ENCODE measurements at places on chromosomes 7 and 10. TPM values are rescaled to one million over a fixed set of nuclear protein-coding genes. Genes with fewer than 3 reads are reported as not detected.

DNA sequence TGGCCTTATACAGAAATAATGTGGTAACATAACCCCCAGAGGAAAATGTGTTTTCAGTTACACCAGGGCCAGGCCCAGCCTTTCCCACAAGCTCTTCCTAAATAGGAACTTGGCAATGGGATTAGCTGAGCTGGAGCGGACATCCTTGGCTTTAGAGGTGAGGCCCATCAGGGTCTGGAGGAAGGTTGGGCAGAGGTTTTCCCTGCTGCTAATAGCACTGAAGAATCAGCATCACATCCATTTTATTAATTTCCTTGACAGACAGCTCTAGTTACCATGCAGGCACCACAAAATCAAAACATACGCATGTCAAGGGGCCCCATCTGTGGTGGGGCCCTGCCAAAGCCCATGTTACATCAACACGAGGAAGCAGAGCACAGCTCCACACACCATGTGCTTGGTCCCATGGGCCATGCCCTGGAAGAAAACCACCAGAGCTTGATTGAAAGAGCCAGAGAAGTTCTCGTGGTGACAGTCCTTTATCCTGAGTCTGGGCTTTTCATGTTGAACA, 566.6 kb downstream of the KCNMA1 start:
- DNase-seq: no peak
- H3K4me1 ChIP-seq: no peaks in the 10 kb centered on the region
- H3K27ac ChIP-seq: no peak overlapping the region
- H3K27me3 ChIP-seq: no peaks in the 10 kb centered on the region
- H3K4me3 ChIP-seq: no peak overlapping the region
- H3K36me3 ChIP-seq: no peaks in the 10 kb centered on the region

- no peaks in the 10 kb centered on the region for H3K27me3 ChIP-seq
- H3K36me3 ChIP-seq: no peaks in the 10 kb centered on the region
- no peak overlapping the region for H3K27ac ChIP-seq
- H3K4me3 ChIP-seq: no peak overlapping the region
Measured at GRCh38 chr7:3206771-3207191, 94.3 kb upstream of the SDK1 start.

DNA sequence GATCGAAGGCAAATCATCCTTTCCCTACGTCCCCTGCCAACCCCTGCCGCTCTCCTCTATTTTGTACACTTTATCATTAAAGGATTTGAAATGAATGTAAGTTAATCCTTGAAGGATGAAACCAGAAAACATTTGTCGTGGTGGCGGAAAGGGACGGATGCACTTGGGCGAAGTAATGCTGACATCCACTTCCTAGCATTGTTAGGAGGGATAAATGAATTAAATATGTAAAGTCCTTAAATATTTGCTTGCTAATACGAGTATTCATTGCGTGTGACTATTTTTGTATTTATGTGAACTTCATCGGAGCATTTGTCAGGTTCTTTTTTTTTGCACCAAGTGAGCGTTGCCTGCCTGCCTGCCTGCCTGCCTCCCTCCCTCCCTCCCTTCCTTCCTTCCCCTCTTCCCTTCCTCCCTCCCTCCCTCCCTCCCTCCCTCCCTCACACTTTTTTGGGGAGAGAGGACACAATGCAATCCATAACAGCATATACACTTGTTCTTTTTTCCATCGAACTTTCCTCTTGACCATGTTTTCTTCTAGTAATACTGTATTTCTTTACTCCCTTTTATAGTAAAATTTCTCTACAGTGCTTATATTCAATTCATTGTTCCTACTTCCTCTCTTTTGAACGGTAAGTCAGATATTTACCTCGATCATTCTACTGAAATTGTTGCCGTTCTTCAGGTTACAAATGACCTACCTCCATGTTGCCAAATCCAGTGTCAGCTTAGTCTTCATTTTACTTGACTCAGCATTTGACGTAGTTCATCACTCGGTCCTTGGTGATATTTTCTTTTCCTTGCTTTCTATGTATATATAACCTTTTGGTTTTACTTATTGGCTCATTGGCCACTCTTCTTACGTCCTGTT, 831 bp downstream of the CCDC7 start:
- H3K4me1 ChIP-seq: peaks cover 7% of the 10 kb centered on the region
- peak; percentile 37 for DNase-seq
- peak overlapping the region; percentile 98 for H3K4me3 ChIP-seq
- H3K27me3 ChIP-seq: no peaks in the 10 kb centered on the region
- H3K27ac ChIP-seq: peak overlapping the region; percentile 99

DNA sequence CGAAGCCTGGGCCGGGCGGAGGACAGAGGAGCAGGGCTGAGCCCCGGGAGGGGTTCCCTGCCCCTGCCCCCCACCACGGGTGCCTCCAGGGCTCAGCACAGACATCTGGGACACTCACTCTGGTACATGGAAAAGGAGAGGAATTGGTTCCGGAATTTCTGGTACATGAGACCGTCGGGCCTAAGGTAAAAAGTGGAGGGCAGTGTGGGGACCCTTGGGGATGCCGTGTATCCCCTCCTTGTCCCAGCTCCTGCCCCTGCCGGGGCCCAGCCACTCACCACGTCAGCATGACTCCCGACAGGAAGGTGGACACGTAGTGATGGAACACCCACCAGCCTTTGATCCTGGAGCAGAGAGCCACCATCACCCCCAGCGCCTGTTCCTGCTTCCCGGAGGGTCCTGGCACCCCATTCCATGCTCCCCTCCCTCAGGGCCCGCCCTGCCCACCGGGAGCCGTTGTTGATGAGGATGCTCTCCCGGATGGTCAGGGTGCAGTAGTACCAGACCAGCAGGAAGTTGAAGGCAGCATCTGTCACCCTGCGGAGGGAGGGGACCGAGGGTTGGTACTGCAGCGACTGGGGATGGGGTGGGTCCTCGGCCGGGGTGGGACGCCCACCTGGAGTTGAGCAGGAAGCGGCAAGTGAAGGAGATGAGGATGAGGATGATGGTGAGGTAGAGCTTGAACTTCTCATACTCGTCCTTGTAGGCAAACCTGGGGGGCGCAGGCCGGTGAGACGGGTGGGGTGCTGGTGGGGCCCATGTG, 6.4 kb downstream of the TMEM120A start:
- no peak for DNase-seq
- no peak overlapping the region for H3K27ac ChIP-seq
- H3K4me1 ChIP-seq: peaks cover 11% of the 10 kb centered on the region
- H3K4me3 ChIP-seq: no peak overlapping the region
- no peaks in the 10 kb centered on the region for H3K27me3 ChIP-seq
- H3K36me3 ChIP-seq: no peaks in the 10 kb centered on the region

GRCh38 chr7:71509381-71509780, 377.4 kb downstream of the GALNT17 start:
- no peaks in the 10 kb centered on the region for H3K4me1 ChIP-seq
- no peak for DNase-seq
- H3K36me3 ChIP-seq: no peaks in the 10 kb centered on the region
- no peak overlapping the region for H3K27ac ChIP-seq
- H3K4me3 ChIP-seq: no peak overlapping the region
- no peaks in the 10 kb centered on the region for H3K27me3 ChIP-seq

CPN1 gene
- not detected for total RNA-seq

ASB10 gene
- total RNA-seq: not detected

GRCh38 chr10:6503171-6503570, 76.9 kb downstream of the PRKCQ start:
- H3K4me3 ChIP-seq: no peak overlapping the region
- H3K27me3 ChIP-seq: no peaks in the 10 kb centered on the region
- DNase-seq: no peak
- H3K27ac ChIP-seq: no peak overlapping the region

OR9A2 gene
- not detected for total RNA-seq

ITPRIP gene
- total RNA-seq: 22.5 TPM
